ENCODE measurements at places on chromosomes 5 and 9.

GRCh38 chr5:116571568-116572349, 2.9 kb downstream of the SEMA6A start:
- no peak for DNase-seq

GRCh38 chr5:138011991-138012390, 20.9 kb downstream of the FAM13B start:
- DNase-seq = no peak

- DNase-seq = no peak
These were observed 25.0 kb upstream of the CCL28 start for GRCh38 chr5:43437062-43437660.

DNA sequence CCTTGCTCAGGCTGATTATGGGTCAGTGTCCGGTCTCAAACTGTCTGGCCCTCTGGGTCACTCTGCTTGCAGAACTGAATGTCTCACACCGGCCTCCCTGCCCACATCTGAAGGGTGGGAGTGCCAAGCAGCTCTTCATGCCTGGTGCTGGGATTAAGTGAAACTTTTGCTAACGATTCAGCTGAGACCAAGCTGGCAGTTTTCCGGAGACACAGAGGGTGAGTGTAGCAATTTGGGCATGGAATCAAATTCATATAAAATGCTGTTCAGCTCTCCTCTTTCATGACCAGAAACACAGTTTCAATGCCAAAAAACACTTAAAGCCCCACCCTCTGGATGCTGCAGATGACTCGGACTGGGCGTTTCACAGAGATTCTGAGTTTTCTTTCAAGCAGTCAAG, 207.5 kb downstream of the NXNL2 start:
- DNase-seq = no peak

DNA sequence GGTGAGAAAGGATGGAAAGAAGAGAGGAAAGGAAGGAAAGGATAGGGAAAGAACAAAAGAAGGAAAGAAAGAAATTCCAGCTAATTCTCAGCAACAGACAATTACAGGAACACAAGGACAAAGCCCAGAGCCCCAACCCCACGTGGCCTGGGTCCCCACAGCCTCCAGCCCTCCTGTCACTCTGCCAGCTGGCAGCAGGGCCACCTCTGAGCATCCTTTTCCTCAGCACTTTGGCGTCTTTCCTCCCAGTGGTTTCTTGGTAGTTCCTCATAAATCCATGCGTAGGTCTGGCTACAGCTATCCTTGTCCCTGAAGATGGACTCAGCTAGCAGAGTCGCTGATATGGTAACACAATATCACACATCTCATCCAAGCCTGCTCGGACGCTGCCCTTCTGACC, 28.3 kb downstream of the ADAMTS2 start:
- DNase-seq = no peak

DNA sequence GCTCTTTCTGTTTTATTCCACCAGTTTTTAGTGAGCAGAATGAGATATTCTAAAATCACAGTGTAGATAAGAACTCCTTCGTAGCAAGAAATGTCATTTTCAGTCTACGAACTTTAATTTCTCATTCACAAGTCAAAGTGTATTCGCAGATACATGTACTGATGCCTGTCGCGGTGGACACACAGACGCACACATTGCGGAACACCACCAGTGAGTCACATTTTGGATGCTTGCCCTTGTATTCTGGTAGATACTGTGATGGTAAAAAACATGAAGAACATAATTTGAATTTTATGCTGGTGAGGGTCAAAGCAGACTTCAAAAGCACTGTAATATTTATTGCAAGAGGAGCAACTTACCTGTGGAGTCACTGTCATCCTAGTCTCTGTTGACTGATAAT, 4.7 kb upstream of the C9orf57 start:
- no peak for DNase-seq

DNA sequence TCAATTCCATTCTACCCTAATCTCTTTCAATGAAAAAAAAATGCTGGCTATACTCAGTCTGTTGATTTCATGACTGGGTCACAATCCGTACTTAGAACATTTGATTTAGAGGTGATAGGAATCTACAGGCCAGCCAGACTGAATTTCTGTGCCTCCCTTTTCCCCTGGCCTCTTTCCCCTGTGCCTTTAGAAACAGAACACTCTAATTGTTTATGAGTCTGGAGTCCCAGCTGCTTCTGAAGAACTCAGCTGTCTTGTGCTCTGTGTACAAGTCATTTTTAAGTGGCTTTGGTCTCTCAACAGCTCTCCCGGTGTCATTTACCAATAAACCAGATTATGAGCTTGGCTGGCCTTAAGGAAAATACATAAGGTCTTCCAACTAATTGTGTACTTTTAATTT, 94.1 kb upstream of the ITGA2 start:
- no peak for DNase-seq

DNA sequence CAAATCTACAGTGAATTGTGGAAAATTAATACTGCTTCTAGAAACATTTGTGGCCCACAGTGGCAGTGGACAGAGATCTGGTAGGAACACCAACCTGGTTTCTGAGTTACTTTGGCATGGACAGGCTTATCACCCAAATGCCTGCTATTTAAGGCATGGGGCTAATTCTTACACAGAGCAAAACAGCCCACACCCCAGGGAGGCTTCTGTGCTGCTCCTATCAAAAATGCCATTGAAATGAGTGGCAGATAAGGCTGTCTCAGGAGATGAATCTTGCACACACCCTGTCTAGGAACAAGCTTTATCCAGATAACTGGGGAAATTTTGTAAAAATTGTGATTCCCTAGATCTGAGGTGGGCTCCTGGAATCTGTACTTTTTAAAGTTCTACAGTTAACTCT, 307.1 kb downstream of the TLE1 start:
- no peak for DNase-seq

All from Jurkat, Clone E6-1 (cell line).